ENCODE measurements at places on chromosomes 2 and 18.

- DNase-seq, result no peak
These were observed 38.1 kb upstream of the LCLAT1 start for GRCh38 chr2:30408961-30409387.

GRCh38 chr2:200752332-200752731 lies 59.4 kb upstream of the BZW1 start:
- DNase-seq, result no peak

DNA sequence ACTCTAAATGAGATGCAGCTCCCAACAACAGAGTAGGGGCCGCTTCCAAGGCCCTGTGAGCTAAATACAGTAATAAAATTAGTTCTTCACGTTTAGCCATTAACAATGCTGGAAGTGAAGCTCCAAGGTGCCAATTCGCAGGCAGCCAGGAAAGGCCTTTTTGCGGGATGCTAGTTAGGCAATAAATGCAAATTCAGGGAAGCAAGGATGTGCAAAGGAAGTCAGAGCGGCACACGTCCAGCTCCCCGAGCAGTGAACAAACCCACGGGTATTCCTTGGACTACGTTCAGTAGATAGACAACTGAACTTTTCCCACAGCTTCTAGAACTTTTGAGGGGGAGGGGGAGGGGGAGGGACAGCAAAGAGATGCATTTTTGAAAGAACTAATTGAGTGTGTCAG lies 6.9 kb downstream of the ZNF516 start:
- DNase-seq, result no peak

- DNase-seq, result no peak
These were observed 47.9 kb downstream of the DDX1 start for GRCh38 chr2:15639323-15640251.

DNA sequence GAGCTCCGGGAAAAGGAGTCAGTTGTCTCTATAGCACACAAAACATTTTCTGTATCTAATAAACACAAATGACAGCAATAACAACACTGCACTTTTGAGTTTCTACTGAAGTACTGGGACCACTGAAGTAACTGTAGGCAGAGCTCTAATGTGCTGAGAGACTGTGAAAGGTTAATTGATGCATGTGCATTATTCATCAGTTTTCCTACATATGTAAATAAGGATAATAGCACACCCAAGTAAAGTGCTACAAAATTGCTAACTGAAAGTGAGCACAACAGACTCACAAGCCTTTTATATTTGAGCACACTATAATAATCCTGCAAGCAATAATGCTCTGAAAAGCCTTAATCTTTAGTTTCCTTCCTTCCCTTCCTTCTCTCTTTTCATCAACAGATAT lies 1051.6 kb downstream of the LRP1B start:
- DNase-seq, result no peak

GRCh38 chr2:52805901-52806410 lies 961.6 kb upstream of the CHAC2 start:
- no peak for DNase-seq

GRCh38 chr2:68374184-68374583 lies 9.1 kb downstream of the PLEK start:
- DNase-seq, result no peak

DNA sequence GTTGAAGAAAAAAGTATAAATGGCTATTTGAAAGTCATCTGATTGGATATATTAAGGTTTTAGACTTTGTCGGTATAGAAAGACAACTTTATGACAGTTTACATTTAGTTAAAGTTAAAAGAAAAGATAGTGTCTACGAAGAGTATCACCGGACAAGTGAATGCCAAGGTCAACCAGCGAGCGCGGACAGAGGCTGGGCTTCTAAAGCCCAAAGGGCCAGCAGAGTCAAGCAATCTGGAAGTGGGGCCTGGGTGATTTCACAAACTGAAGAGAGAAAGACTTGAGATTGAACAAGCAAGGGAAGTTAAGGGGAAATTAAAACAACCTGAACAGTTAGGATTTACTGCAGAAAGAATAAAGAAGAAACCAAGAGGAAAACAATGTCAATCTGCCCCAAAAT lies 16.3 kb downstream of the ZNF521 start:
- no peak for DNase-seq

- DNase-seq, result no peak
These were observed 430 bp downstream of the BIN1 start for GRCh38 chr2:127106457-127106990.

DNA sequence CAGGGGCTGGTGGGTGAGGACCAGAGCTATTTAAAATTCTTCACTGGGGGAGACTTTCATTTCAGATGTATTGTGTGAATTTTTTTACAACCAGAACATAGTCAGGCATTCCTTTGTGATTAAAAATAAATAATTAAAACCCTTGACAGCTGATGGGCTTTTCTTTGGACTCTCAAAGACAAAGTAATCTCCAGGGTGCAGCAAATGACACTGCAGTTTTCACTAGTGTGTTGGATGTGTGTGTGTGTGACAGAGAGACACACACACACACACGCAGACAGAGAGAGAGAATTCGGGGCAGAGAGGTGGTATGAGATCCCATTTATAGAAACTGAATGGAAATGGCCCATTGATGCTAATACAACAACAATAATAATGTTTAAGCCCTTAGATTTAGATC lies 10.3 kb upstream of the GALNT14 start:
- DNase-seq, result no peak

DNA sequence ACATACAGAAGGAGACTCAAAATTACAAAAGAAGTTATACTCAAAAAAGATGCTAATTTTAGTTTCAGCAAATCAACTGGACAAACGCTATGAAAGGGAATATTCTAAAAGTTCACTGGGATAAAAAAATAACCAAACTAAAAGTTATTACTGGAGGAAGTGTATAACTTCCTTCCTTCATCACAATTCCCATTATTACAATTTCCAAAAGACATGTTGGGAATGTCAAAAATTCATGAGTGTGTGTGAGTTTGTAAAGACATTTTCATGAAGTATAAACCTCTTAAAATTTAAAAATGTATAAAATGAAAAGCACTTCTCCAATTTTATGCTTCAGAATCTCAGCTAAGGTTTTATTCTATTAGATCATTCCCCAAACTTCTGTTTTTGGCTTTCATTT lies 67.8 kb downstream of the MERTK start:
- no peak for DNase-seq

- no peak for DNase-seq
These were observed 37.6 kb downstream of the ZNF516 start for GRCh38 chr18:76457475-76457874.

- DNase-seq, result no peak
These were observed 1597.9 kb upstream of the ACVR2A start for GRCh38 chr2:146246736-146247523.
